ENCODE measurements at places on chromosomes 6 and 20. TPM values are rescaled to one million over a fixed set of nuclear protein-coding genes. Genes with fewer than 3 reads are reported as not detected.

DNA sequence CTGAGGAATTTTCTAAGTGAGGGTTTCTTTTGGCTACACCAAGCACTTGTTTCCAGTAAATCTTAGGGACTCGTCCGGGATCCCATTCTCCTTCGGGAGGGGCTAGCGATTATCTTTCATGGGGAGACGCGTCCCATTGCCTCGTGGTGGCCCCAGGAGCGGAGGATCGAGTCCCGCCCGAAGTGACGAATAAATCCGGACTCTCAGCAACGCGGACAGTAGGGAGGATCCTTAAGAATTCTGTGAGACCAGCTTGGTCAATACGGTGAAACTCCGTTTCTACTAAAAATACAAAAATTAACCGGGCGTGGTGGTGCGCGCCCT lies 69.1 kb upstream of the PRSS16 start:
- H3K4me3 ChIP-seq: peak overlapping the region; percentile 98
- peaks cover 7% of the 10 kb centered on the region for H3K4me1 ChIP-seq
- H3K27ac ChIP-seq: no peak overlapping the region
- no peaks in the 10 kb centered on the region for H3K36me3 ChIP-seq
- DNase-seq: no peak

SLC24A3 gene
- not detected for total RNA-seq

DNA sequence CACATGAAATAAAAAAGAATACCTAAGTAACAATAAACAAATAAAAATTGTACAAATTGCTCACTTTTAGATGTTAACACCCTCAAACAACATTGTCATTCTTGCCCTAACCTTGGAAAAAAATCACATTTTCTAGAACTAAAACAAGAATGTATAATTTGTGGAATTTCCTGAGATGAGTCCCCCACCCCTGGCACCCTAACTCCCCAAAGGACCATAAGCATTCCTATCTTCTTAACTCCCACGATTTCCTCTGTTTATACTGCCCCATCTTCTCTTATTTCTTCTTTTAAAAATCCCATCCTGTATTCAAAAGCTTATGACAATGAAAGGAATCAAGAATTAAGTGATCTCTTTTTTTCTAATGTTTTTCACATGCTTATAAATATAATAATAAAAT lies 70.9 kb downstream of the IBTK start:
- H3K36me3 ChIP-seq: peaks cover 5% of the 10 kb centered on the region
- H3K4me3 ChIP-seq: no peak overlapping the region
- no peaks in the 10 kb centered on the region for H3K4me1 ChIP-seq
- DNase-seq: no peak
- H3K27ac ChIP-seq: no peak overlapping the region

- no peak for DNase-seq
- H3K27me3 ChIP-seq: no peaks in the 10 kb centered on the region
- H3K36me3 ChIP-seq: no peaks in the 10 kb centered on the region
- H3K27ac ChIP-seq: no peak overlapping the region
- peaks cover 12% of the 10 kb centered on the region for H3K4me1 ChIP-seq
Observed at GRCh38 chr20:1644101-1644962, 13.2 kb downstream of the SIRPG start.

LRRN4 gene
- total RNA-seq: not detected

GRCh38 chr6:45411959-45412358 lies 34.2 kb upstream of the SUPT3H start:
- peaks cover 5% of the 10 kb centered on the region for H3K27me3 ChIP-seq
- no peak for DNase-seq
- H3K36me3 ChIP-seq: no peaks in the 10 kb centered on the region
- H3K4me1 ChIP-seq: no peaks in the 10 kb centered on the region
- H3K27ac ChIP-seq: no peak overlapping the region

- H3K4me3 ChIP-seq: no peak overlapping the region
- H3K36me3 ChIP-seq: no peaks in the 10 kb centered on the region
- no peak overlapping the region for H3K27ac ChIP-seq
- no peaks in the 10 kb centered on the region for H3K4me1 ChIP-seq
- no peak for DNase-seq
- H3K27me3 ChIP-seq: no peaks in the 10 kb centered on the region
Observed at GRCh38 chr6:168414336-168415097, 26.5 kb upstream of the SMOC2 start.

DNA sequence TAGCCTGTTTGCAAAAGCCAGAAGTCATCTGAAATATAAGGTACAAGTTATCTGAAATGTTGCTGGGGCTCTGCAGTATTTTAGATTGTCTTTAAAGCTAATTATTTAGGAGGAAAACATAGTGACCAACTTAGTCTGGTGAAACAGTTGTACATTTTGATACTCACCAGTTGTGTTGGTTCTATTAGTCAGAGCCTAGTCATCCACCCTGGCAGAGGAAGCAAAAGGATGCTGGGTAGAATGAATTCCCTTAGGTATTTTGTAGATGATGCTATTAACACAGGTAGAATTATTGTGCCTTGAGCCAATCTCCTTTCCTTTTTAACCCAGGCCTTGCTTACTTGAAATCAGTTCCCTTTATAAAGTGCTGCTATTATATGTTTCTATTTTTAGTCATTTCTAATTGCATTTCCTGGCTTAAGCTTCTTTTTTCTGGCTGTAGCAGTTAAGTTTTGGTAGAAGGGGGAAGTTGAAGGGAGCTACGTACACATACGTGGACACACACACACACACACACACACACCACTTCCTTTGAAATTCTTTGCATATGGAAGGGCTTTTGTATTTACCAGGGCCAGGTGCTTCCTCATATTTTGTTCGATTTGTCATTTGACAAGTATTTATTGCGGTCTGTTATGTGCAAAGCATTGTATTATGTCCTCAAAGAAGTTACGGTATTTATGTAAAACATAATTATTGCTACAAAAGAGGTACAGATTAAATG lies 82.4 kb downstream of the RTN4IP1 start:
- H3K4me3 ChIP-seq: no peak overlapping the region
- H3K27ac ChIP-seq: peak overlapping the region; percentile 93
- peak; percentile 86 for DNase-seq
- H3K36me3 ChIP-seq: peaks cover 13% of the 10 kb centered on the region
- no peaks in the 10 kb centered on the region for H3K27me3 ChIP-seq

- no peaks in the 10 kb centered on the region for H3K36me3 ChIP-seq
- no peaks in the 10 kb centered on the region for H3K4me1 ChIP-seq
- DNase-seq: no peak
- no peak overlapping the region for H3K4me3 ChIP-seq
- H3K27me3 ChIP-seq: no peaks in the 10 kb centered on the region
- H3K27ac ChIP-seq: no peak overlapping the region
Observed at GRCh38 chr6:150490586-150490985, 109.1 kb upstream of the PLEKHG1 start.

CLIC5 gene
- 0.80 TPM for total RNA-seq

- H3K27me3 ChIP-seq: no peaks in the 10 kb centered on the region
- H3K27ac ChIP-seq: no peak overlapping the region
- no peaks in the 10 kb centered on the region for H3K36me3 ChIP-seq
Observed at GRCh38 chr6:109781001-109781400, 89.9 kb downstream of the FIG4 start.

DNA sequence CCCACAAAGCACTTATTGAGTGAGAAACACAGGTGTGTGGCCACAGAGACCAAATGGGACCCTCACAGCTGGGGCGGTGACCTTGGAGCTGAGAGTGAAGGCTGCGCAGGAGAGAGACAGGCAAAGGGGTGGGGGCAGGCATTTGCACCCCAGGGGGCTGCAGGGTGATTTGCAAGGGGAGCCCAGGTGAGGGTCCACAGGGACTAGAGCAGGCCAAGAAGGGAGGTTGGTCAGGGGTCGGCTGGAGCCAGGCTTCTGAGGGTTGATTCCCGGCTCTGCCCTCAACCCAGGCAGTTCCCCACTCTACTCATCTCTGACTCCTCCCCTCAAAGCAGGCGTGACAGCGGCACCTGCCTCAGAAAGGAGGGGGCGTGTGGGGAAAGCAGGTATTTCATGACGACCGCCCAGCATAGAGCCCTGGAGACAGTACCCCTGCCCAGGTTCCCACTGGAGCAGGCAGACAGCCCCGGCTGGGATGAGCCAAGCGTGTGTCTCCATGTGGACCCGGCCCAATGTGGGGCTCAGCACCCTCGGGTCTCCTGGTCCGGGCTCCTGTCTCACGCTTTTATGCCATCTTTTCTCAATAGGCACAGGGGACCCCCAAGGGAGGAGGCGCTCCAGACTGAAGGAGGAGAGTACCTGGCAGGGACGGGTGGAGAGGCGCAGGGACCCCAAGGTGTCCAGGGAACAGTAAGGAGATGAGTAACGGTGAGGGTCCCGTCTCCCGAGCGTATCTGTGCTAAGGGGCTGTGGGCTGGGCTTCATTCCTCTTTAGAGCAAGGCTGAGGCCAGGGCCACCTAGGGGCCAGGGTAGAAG lies 3.1 kb upstream of the MRGBP start:
- no peaks in the 10 kb centered on the region for H3K36me3 ChIP-seq
- peak; percentile 66 for DNase-seq
- no peaks in the 10 kb centered on the region for H3K27me3 ChIP-seq

- no peaks in the 10 kb centered on the region for H3K36me3 ChIP-seq
- no peak for DNase-seq
- H3K4me3 ChIP-seq: no peak overlapping the region
- H3K4me1 ChIP-seq: no peaks in the 10 kb centered on the region
Observed at GRCh38 chr6:153625089-153625488, 414.0 kb upstream of the OPRM1 start.

GRCh38 chr6:7155871-7156579 lies 48.3 kb downstream of the RREB1 start:
- no peaks in the 10 kb centered on the region for H3K36me3 ChIP-seq
- H3K27me3 ChIP-seq: no peaks in the 10 kb centered on the region
- peaks cover 50% of the 10 kb centered on the region for H3K4me1 ChIP-seq
- no peak for DNase-seq
- peak overlapping the region; percentile 35 for H3K27ac ChIP-seq
- peak overlapping the region; percentile 38 for H3K4me3 ChIP-seq

GRCh38 chr6:124298730-124299129 lies 495.1 kb downstream of the NKAIN2 start:
- no peaks in the 10 kb centered on the region for H3K4me1 ChIP-seq
- no peak for DNase-seq
- H3K36me3 ChIP-seq: no peaks in the 10 kb centered on the region

TNXB gene
- 19.0 TPM for total RNA-seq

CASS4 gene
- total RNA-seq: 0.42 TPM

GRCh38 chr6:47669684-47670513 lies 28.5 kb upstream of the ADGRF4 start:
- no peak overlapping the region for H3K27ac ChIP-seq
- DNase-seq: no peak
- peaks cover 4% of the 10 kb centered on the region for H3K27me3 ChIP-seq
- H3K4me3 ChIP-seq: no peak overlapping the region

DNA sequence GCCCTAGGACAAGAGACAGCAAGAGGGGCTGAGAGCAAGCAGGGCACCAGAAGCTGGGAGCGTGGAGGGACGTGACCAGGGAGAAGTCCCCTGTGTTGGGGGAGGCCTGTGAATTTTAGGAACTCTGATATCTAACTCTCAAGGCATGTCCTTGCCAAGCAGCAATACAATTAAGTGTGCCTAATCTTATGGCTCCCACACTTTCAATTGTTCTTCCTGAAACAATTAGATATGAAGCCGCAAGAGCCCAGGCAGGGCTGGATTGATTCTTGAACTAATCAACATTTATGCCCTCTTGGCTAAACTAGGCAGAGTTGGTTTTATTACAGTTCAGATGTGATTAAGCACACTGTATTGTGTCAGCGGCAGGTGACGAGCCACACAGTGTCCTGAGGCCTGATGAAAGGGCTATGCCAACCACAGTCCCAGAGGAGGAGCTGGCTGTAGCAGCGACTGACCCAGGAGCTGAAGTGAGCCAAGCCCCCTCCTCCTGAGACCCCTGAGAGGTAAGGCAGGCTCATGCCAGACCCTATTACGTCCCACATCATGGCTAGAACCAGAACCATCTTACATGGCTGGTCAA lies 4.2 kb upstream of the MAVS start:
- peaks cover 3% of the 10 kb centered on the region for H3K4me1 ChIP-seq
- H3K4me3 ChIP-seq: no peak overlapping the region
- no peak overlapping the region for H3K27ac ChIP-seq
- DNase-seq: no peak
- H3K27me3 ChIP-seq: no peaks in the 10 kb centered on the region

GRCh38 chr20:4089756-4090487 lies 74.6 kb upstream of the RNF24 start:
- H3K27me3 ChIP-seq: no peaks in the 10 kb centered on the region
- DNase-seq: no peak
- no peak overlapping the region for H3K4me3 ChIP-seq

DNA sequence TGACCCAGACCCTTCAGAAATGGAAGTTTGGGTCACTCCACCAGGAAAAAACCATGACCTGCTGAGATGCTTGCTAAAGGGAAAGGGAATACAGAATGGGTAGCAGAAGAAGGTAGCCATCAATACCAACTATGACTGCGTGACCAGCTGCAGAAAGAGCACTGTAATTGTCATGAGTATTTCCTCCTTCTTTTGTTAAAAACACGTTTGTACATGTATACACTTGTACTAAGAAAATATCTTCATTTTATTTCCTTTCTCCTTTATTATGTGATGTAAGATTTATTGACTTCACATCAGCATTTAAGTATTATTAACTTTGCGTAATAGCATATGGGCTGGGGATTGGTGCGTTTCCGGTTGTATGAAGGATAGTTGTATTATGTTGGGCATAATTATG lies 12.6 kb upstream of the MUC21 start:
- H3K27ac ChIP-seq: no peak overlapping the region
- H3K27me3 ChIP-seq: peaks cover 5% of the 10 kb centered on the region

PAK5 gene
- total RNA-seq: not detected

- H3K36me3 ChIP-seq: no peaks in the 10 kb centered on the region
- no peak overlapping the region for H3K27ac ChIP-seq
Observed at GRCh38 chr20:18087054-18087453, 29.3 kb upstream of the OVOL2 start.

- H3K27ac ChIP-seq: no peak overlapping the region
- no peaks in the 10 kb centered on the region for H3K36me3 ChIP-seq
- DNase-seq: no peak
- H3K27me3 ChIP-seq: no peaks in the 10 kb centered on the region
- H3K4me1 ChIP-seq: no peaks in the 10 kb centered on the region
Observed at GRCh38 chr6:116292553-116292952, 12.8 kb upstream of the TSPYL1 start.

WFDC10B gene
- total RNA-seq: not detected

COL21A1 gene
- not detected for total RNA-seq

- peaks cover 10% of the 10 kb centered on the region for H3K4me1 ChIP-seq
- no peak overlapping the region for H3K4me3 ChIP-seq
- H3K27me3 ChIP-seq: no peaks in the 10 kb centered on the region
- H3K36me3 ChIP-seq: no peaks in the 10 kb centered on the region
Observed at GRCh38 chr6:37954791-37955190, 135.3 kb downstream of the ZFAND3 start.

- no peaks in the 10 kb centered on the region for H3K36me3 ChIP-seq
- no peak overlapping the region for H3K4me3 ChIP-seq
- H3K27me3 ChIP-seq: no peaks in the 10 kb centered on the region
- no peaks in the 10 kb centered on the region for H3K4me1 ChIP-seq
- H3K27ac ChIP-seq: no peak overlapping the region
Observed at GRCh38 chr6:45388328-45388727, 10.6 kb upstream of the SUPT3H start.

BPIFA1 gene
- total RNA-seq: not detected

- H3K27me3 ChIP-seq: no peaks in the 10 kb centered on the region
- H3K4me3 ChIP-seq: no peak overlapping the region
- H3K27ac ChIP-seq: no peak overlapping the region
- DNase-seq: no peak
Observed at GRCh38 chr20:63191400-63191799, 24.5 kb downstream of the YTHDF1 start.

LAMA4 gene
- total RNA-seq: not detected

Data from B cell (primary cell).